Activated CD4-positive, alpha-beta memory T cell treated with anti-CD3 and anti-CD28 coated beads, Interleukin-2, amount 10 ng/mL, durations not matched to agents 7 days and 5 days (primary cell): ENCODE measurements at places on chromosomes 1 and 21.

DNA sequence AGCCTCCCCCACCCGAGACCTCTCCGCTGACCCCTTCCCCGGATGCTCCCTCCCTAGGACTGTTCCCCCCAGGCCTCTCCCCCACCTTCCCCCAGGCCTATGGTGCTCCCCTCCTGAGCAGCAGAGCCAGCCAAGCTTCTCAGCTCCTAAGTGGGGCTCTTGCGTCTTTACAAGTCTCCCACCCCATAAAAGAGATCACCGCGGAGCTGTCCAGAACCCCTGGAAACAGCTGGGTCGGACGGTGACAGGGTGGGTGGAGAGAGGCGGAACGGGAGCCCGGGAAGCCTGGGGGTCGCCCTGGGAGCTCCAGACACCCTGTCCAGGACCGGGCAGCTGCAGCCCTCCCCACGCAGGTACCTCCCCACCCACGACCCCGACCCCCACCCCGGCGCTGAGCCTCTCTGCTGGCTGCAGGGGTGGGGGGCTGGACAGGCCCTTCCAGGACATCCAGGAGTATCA, 61.2 kb downstream of the WNT9A start:
- peak; percentile 15 for DNase-seq

DNA sequence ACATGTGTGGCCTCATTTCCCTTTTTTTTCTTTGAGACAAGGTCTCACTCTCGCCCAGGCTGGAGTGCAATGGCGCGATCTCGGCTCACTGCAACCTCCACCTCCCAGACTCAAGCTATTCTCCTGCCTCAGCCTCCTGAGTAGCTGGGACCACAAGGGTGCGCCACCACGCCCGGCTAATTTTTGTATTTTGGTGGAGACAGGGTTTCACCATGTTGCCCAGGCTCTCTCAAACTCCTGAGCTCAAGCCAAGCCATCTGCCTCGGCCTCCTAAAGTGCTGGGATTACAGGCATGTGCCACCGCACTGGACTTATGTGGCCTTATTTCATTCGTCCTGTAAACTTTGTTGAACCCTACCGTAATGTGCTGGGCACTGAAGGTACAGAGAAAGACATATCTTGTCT, 569 bp upstream of the WARS2 start:
- peak; percentile 66 for DNase-seq

- DNase-seq = no peak
Measured at GRCh38 chr1:207983044-207983635, 72.2 kb upstream of the CD34 start.

DNA sequence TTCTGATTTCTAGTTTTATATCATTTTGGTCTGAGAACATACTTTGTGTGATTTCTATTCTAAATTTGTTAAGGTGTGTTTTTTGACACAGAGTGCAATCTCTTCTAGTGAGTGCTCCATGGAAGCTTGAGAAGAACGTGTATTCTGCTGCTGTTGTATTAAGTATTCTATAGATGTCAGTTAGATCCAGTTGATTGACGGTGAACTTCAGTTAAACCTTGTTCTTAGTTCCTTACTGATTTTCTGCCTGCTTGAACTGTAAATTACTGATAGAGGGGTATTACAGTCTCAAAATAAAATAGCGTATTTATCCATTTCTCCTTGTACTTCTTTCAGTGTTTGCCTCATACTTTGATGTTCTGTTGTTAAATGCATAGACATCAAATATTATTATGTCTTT, 248.1 kb upstream of the GREM2 start:
- DNase-seq = no peak

- DNase-seq = no peak
Measured at GRCh38 chr1:230982696-230983095, 3.8 kb downstream of the ARV1 start.

DNA sequence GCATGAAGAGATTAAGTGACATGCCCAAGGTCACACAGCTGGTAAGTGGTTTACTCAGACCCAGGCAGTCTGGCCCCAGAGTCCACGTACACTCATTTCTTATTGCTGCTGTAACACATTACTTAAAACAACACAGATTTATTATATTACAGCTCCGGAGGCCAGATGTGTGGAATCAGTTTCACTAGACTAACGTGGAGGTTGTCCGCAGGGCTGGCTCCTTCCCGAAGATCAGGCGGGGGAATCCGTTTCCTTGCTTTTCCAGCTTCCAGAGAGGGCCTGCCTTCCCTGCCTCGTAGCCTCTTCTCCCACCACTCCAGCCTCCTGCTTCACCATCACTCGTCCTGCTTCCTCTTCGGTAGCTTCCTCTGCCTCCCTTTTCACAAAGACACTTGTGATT, 81.2 kb downstream of the KCNN3 start:
- DNase-seq = no peak

- no peak for DNase-seq
Measured at GRCh38 chr1:22553104-22553880, 10.0 kb upstream of the EPHA8 start.
